Subcutaneous preadipocyte (primary cell): ENCODE measurements at places on chromosomes 4 and X. TPM values are rescaled to one million over a fixed set of nuclear protein-coding genes. Genes with fewer than 3 reads are reported as not detected.

MAGEB17 gene
- total RNA-seq = not detected in 2 replicates

TCEAL7 gene
- 22.8 and 26.2 TPM in 2 replicates for total RNA-seq

ARSJ gene
- total RNA-seq = 15.8 and 27.2 TPM in 2 replicates

TBX22 gene
- not detected in 2 replicates for total RNA-seq

KLB gene
- not detected in 2 replicates for total RNA-seq

CENPE gene
- 25.4 TPM in 2 replicates for total RNA-seq

TLR3 gene
- 3.9 and 5.1 TPM in 2 replicates for total RNA-seq

CCNI gene
- 147 and 171 TPM in 2 replicates for total RNA-seq

UPF3B gene
- 1.1 and 2.0 TPM in 2 replicates for total RNA-seq

MAP3K15 gene
- not detected in 2 replicates for total RNA-seq

STBD1 gene
- total RNA-seq = 2.0 and 2.2 TPM in 2 replicates

F8A2 gene
- total RNA-seq = not detected in 2 replicates

CT45A10 gene
- total RNA-seq = not detected in 2 replicates

GPR50 gene
- total RNA-seq = not detected in 2 replicates

GK gene
- total RNA-seq = 15.4 TPM in 2 replicates

MAGEB2 gene
- not detected in 2 replicates for total RNA-seq

NCAPG gene
- 35.6 and 51.6 TPM in 2 replicates for total RNA-seq

EBP gene
- 168 and 261 TPM in 2 replicates for total RNA-seq

ANTXR2 gene
- 43.7 and 78.8 TPM in 2 replicates for total RNA-seq

TRIM60 gene
- total RNA-seq = not detected in 2 replicates

NHS gene
- total RNA-seq = 0.98 and 2.2 TPM in 2 replicates

HPF1 gene
- total RNA-seq = 19.0 and 23.9 TPM in 2 replicates

OPHN1 gene
- 4.5 and 4.8 TPM in 2 replicates for total RNA-seq

GPRIN3 gene
- under 0.01 TPM in 2 replicates for total RNA-seq

F11 gene
- total RNA-seq = not detected in 2 replicates

HTN1 gene
- total RNA-seq = not detected in 2 replicates

SH2D1A gene
- total RNA-seq = not detected in 2 replicates

UGT2B10 gene
- total RNA-seq = not detected in 2 replicates

NDST3 gene
- not detected in 2 replicates for total RNA-seq

STS gene
- total RNA-seq = 6.6 and 7.2 TPM in 2 replicates

PAGE5 gene
- total RNA-seq = not detected in 2 replicates

GAGE1 gene
- not detected in 2 replicates for total RNA-seq

PAGE1 gene
- total RNA-seq = not detected in 2 replicates

DMRTC1B gene
- not detected in 2 replicates for total RNA-seq

MAOA gene
- total RNA-seq = 26.0 and 45.6 TPM in 2 replicates

MAGEA12 gene
- not detected in 2 replicates for total RNA-seq

OTUD6A gene
- not detected in 2 replicates for total RNA-seq

GABRE gene
- 13.6 and 45.0 TPM in 2 replicates for total RNA-seq

ETDB gene
- total RNA-seq = not detected in 2 replicates

CSN1S1 gene
- total RNA-seq = not detected in 2 replicates

AMTN gene
- not detected in 2 replicates for total RNA-seq

CLNK gene
- total RNA-seq = not detected in 2 replicates

TMPRSS11D gene
- not detected in 2 replicates for total RNA-seq

NLGN3 gene
- 0.20 and 0.37 TPM in 2 replicates for total RNA-seq

KDR gene
- under 0.01 and 1.4 TPM in 2 replicates for total RNA-seq

NOA1 gene
- 24.3 and 26.0 TPM in 2 replicates for total RNA-seq

MAGEA4 gene
- not detected in 2 replicates for total RNA-seq
